ENCODE measurements at places on chromosomes 5 and 9.
A peak's percentile ranks its signal among the peaks of the same experiment; 100 is the strongest.

DNA sequence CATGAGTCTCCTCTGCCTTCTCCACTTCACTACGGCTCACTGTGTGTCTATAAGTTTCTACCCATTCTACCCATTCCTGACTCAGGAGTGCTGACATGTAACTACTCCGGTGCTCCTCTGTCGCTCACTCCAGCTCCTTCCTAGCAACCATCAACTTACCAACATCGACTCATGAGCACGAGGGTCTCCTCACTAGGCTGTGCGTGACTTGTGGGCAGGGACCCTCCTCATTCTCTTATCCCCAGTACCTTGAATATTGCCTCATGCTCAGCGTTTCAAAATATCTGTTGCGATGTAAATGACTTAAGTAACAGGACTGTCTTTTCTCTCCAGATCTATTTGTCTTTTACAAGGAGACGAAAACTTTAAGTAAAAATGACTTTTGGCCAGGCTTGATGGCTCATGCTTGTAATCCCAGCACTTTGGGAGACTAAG lies 73.1 kb downstream of the BASP1 start:
- DNase-seq: no peak

- no peak for DNase-seq
Measured at GRCh38 chr9:95088421-95089161, 228.9 kb downstream of the FANCC start.

GRCh38 chr9:89465001-89465451 lies 32.9 kb downstream of the SEMA4D start:
- DNase-seq: no peak

DNA sequence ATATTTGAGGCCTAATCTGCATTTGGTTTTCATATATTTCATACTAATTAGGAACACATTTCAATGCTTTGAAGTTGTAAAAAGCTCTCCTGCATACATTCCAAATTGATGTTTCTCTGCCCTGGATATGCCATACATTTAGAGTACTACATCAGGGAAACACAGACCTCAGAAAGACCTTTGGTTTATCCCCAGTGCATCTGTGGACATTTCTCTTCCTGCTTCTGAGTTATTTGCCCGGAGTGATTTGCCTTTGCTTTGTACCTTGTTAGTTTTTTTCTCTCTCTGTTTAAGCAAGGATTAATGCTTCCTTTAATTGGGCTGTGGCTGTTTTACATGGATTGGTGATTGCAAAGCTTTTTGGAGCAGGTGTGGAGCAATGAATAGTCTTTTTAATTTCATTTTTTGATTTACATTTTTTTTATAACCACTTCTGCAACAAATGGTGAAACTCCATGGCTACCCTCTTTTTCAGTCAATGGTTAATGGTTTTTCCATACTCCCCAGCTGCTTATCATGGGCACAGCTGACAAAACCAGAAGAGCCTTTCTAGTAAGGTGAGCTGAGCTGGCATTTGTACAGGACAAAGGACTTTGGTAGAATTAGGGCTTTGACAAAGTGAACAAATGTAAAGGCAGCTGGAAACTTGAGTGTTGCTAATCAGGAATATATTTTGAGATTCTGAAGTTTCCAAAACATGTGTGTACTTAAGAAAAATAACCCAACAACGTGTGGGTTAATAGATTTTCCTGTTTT lies 54.2 kb downstream of the ZSWIM6 start:
- DNase-seq: no peak

DNA sequence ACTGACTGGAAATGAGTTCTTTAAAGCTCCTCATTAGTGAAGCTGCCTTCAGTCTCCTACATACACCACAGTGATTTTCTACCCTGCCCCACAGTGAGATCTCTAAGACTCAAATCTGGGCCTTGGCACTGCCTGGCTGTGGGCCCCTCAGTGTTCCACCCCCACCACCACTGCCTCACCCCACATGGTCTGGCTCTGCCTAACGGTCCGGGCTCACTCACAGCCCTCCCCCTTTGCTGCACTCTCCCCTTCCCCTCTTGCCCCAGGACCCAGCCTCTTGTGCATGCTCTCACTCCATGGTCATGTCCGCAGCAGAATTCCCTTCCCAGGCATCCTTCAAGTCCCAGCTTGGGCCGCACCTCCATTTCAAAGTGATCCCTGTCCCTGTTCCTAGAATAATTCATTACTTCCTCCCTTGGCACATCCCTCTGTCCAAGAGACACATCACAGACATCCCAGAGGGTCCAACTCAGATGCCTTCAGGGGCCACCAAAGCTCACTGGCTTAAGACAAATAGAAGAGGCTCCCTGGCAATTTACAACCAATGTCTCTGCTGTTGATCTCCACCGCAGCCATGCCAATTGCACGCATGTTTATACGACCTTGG lies 56.7 kb downstream of the HRH2 start:
- DNase-seq: no peak

DNA sequence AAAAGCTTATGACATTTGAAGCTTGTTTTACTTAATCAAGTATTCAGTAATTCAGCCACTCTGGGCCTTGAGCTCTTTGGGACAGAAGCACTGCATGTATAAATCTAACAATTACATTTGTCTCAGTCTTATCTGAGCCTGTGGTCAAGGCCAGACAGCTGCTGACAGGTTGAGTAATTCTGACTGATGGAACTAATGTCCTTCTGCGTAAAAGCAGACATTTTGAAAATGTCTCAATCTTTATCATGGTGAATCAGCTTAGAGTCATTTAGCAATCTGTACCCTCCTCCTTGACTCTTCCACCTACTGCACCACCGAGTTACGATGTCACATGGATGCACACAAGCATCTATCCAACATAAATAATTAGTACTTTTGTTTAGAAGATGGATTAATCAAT lies 400.0 kb downstream of the ARRDC3 start:
- DNase-seq: peak; percentile 68

DNA sequence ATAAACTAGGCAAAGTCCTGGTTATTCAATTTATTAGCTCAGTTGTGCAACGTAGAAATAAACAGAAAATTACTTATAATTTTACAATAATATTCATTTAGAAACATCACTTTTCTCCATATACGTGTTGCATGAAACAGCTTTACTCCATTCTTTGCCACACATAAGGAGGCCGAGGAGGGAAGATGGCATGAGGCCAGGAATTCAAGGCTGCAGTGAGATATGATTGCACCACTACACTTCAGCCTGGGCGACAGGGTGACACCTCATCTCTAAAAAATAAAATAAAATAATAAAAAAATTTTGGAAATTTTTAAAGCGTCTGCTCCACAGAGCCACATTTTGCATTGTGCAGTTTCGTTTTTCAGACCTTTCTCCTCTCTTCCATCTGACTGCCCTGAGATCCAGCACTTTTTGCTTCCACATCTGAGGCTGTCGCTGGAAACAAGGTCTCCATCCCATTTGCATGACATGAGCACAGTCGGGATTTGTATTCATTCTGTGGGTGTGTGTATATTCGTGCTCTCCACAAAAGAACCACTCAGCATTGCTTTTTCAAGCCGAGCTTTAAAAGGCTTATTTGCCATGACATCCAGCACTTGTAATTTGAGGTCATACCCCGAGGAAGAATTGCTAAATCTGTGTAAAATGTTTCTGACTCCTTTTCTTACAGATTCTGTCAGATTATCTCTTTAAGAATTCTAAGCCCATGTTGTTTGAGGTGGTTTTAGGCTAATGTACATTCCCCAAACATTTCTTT lies 98.6 kb upstream of the MSX2 start:
- DNase-seq: no peak

- DNase-seq: no peak
Measured at GRCh38 chr9:91802391-91802790, 147.6 kb downstream of the ROR2 start.

DNA sequence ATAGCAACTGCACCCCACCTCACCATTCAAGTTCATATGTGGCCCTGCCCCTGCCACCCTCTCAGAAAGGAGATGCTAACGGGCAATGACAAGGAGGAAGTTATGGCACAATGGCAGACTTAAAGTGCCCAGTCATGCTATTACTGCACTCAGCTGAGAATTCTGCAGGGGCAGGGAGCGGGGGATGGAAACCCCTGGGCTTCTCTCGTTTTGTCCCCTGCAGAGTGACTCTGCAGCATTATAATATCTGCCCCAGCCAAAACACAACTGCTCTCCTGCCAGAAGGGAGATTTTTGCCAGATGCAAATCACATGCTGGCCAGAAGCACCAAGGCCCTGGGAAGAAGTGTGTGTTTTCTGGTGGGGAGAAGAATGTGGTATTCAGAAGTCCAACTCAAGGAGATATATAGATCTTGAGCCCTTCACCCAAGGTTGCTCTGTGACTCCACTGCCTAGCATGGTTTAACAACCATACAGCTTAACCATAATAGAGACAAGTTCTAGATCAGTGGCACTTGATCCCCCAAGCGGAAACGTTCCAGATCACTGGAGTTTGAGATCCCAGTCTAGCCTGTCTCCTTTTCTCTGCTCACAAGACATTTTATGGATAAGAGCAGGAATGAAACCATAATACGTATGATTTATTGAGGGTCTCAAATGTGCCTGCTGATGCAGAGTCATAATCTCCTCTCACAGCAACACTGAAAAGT lies 207.0 kb upstream of the MAP3K1 start:
- no peak for DNase-seq

GRCh38 chr9:82080265-82080664 lies 91.7 kb downstream of the SPATA31D1 start:
- DNase-seq: no peak

DNA sequence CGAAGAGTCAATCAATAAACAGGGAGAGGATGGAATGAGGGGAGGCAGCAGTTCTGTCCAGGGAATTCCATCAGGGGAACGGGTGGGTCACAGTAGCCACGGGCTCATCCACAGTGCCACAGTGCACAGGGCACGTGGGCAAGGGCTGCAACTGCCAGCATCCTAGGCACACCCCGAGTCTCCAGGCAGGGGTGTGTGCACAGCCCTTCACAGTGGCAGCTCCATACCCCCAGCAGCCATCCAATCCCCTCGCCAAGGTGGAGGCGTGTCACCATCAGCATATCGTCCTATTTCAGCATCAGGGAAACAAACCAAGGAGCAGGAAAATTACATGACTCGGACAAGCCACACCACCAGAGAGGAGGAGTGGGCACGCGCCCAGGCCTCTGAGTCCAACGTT lies 133.6 kb downstream of the ADAMTS2 start:
- no peak for DNase-seq

DNA sequence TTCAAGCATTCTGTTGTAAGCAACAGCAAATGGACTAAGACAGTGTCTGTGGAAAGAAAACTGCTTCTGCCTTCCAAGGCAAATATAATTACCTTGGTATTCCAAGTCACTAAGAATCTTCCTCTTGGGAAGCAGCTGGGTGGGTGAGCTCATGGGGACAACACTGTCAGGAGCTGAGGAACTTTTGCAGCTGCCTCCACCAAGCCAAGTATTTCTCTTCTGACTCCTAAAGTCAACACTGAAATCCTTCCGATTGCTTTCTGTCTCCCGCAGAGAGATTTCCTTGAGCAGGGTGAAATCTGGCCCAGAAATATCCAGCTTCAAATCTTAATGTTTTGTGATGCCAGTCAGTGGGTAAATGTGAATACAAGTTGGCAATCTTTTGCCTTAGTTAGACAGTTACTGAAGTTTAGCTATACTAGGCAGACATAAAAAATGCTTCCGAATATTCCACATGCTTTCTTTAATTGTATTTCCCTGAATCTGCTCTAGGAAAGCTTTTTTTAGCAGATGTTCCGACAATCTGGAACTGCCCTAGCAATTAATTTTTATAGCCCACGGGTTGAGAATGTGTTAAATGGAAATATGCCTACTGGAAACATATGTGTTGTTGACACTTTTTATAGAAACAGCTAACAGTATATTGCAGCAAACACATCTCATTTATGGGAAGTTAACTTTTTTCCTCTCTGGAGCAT lies 369.9 kb upstream of the DAB2 start:
- peak; percentile 60 for DNase-seq

DNA sequence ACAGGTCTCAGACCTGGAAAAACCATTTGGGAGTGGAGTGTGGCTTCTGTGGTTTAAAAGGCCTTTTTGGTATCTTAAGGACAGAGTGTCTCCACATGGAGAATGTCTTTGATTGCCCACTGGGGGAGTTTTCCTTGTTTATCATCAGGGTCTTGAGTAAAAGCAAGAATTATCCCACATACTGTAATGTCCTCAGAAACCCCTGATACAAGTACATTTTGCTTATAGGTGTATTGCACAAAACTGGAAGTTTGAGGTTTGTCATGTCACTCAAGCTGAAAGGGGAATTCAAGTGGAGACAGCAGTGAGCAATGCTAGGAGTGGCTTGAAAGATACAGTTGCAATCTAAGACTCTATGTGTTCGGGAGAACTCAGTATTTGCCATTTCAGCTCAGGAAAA lies 62.7 kb upstream of the GRAMD2B start:
- DNase-seq: no peak

- DNase-seq: peak; percentile 40
Measured at GRCh38 chr9:37187713-37188439, 67.5 kb downstream of the ZCCHC7 start.

DNA sequence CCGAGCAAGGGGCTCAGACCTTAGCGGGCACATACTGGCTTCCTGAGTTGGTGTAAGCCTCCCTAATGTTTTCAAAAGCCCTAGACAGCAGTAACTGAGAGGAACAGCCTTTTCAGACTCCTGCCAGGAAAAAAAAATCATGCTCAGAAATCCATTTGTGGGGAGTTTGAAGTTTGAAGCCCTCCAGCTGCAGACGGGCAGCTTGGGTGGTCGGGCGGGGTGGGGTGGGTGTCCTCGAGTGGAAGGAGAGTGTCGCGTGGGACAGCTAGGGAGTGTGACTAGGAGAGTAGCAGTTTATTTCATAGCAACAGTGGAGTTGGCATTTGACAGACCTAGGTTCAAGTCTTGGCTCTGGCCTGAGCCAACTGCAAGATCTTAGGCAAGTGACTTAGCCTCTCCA lies 90.7 kb upstream of the PITX1 start:
- DNase-seq: no peak

- peak; percentile 10 for DNase-seq
Measured at GRCh38 chr5:77239126-77239741, 28.8 kb downstream of the PDE8B start.

GRCh38 chr5:54063817-54064216 lies 246.6 kb downstream of the ARL15 start:
- peak; percentile 85 for DNase-seq

DNA sequence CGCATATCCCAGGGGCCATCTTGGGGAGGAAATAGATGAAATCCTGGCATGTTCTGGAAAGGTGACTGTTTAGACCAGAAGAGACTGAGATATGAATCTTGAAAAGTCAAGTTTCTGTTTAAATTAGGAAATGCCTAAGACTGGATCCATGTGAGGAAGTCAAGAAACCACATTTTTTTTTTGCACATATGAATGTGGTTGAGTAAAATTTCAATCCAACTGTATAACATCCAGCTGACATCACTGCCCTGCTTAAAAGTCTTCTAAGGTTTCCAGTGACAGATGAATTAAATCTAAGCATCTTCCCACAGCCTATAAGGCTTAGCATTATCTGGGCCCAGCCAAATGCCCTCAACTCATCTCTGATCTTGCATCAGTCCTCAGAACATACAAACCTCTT lies 47.7 kb upstream of the TCERG1 start:
- DNase-seq: no peak

All from astrocyte of the spinal cord (primary cell).